ENCODE measurements at places on chromosomes 6 and 20. TPM values are rescaled to one million over a fixed set of nuclear protein-coding genes. Genes with fewer than 3 reads are reported as not detected.

- no peak for DNase-seq
Observed at GRCh38 chr6:56420296-56420695, 172.9 kb upstream of the COL21A1 start.

- DNase-seq = no peak
Observed at GRCh38 chr20:45832619-45833018, 980 bp upstream of the SNX21 start.

DNA sequence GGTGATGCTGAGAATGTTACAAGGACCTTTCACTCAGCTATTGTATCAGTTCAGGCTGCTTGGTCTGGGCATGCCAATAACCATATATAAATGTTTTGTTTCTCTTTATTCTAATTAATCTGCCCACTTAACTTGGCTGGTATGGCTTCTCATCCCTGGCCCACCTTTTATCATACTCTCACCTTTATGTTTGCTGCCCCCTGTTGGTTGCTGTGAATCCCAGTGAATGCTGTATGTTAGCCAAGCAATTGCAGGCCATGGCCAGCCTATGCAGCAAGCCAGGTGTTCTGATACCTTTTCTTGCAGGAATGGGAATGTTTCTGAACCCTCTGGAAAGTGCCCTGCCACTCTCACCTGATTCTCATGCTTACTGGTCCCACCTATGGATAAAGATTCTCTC is 54.6 kb downstream of the PCSK2 start:
- DNase-seq = peak; percentile 3

DNA sequence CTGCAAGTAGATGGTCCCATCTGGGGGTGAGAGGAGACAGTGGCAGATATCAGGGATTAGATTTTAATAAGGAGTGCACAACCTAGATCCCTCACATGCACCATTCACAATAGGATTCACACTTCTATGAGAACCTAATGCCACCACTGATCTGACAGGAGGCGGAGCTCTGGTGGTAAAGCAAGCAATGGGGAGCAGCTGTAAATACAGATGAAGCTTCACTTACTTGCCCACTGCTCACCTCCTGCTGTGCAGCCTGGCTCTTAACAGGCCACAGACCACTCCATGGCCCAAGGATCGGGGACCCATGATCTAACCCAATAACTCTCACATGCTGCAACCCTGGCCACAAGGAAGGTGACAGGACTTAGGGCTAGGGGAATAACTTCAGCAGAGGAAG is 75.4 kb downstream of the ZNF133 start:
- DNase-seq = no peak

GRCh38 chr6:39824030-39824926 is 32.1 kb downstream of the DAAM2 start:
- no peak for DNase-seq

- DNase-seq = peak; percentile 42
Observed at GRCh38 chr6:84902354-84902928, 138.0 kb upstream of the TBX18 start.

DNA sequence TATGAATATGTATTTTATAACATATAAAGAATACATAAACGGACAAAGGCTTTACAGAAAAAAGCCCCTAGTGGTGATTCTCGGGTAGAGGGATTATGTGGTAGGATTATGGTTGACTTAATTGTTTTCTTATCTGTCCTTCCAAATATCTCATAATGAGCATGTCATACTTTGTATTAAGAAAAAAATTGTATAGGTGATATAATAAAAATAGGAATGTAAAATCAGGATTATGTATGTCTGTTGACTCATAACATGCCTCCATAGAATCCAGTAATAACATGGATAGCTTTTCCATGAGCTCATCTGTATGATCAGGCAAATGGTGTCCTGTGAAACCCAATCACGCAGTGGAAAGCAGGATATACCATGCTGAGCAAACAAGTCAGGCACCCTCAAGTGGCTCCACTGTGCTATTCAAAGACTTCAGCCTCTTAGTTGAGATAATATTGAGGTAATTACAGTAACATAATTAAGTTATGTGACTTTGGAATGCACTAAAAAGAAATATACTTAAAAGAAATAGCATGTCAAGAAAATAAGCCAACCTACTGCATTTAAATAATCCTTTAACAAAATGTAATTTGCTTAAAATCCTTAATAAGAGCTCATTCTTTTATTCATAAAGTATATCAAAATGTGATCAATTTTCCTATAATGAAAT is 39.6 kb upstream of the PRELID3B start:
- no peak for DNase-seq

GRCh38 chr6:139008117-139008516 is 20.1 kb upstream of the REPS1 start:
- no peak for DNase-seq

DNA sequence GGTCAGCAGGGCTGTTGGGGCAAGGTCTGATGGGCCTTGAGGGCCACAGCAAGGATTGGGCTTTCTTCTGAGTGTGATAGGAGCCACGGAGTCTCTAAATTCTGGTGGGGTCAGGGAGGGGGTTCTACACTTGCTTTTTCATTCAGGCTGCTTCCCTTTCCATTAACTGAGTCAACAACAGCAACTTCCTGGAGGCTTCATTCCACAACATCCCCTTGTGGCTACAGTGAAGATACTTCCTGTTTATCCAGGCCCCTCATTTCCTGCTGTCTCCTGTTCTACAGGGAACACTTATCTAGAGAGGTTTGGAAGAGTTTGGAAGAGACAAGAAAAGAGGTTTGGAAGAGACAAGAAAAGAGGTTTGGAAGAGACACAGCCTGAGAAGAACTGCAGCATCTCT is 144.8 kb upstream of the ENPP5 start:
- no peak for DNase-seq

GRCh38 chr6:96124778-96125177 is 109.0 kb downstream of the FUT9 start:
- peak; percentile 50 for DNase-seq

- no peak for DNase-seq
Observed at GRCh38 chr6:129619579-129620233, 90.3 kb downstream of the ARHGAP18 start.

GRCh38 chr20:57625978-57626377 is 5.8 kb upstream of the ZBP1 start:
- DNase-seq = no peak

GRCh38 chr6:35214869-35215664 is 1.3 kb downstream of the SCUBE3 start:
- DNase-seq = no peak

- no peak for DNase-seq
Observed at GRCh38 chr20:46371656-46372055, 34.8 kb downstream of the ELMO2 start.

GRCh38 chr20:13092111-13092510 is 83.3 kb downstream of the SPTLC3 start:
- DNase-seq = no peak

- DNase-seq = peak; percentile 57
Observed at GRCh38 chr6:52620906-52621190, 44.0 kb upstream of the TRAM2 start.

GRCh38 chr6:27503436-27504030 is 30.6 kb upstream of the ZNF184 start:
- peak; percentile 67 for DNase-seq

The GMPR gene
- total RNA-seq = 3.6 TPM

The SRSF3 gene
- total RNA-seq = 305 TPM

The WFDC12 gene
- total RNA-seq = not detected

The PPP2R5D gene
- total RNA-seq = 47.8 TPM

The SIM1 gene
- total RNA-seq = 5.6 TPM

The LRRN4 gene
- total RNA-seq = 113 TPM

The SYCP2 gene
- total RNA-seq = 6.1 TPM

The PHACTR1 gene
- total RNA-seq = 3.9 TPM

The HEY2 gene
- not detected for total RNA-seq

The NKX2-4 gene
- not detected for total RNA-seq
